ENCODE measurements at places on chromosomes 6 and 20.
A peak's percentile ranks its signal among the peaks of the same experiment; 100 is the strongest.

- no peak for DNase-seq
These were observed 5.0 kb upstream of the KCNK16 start for GRCh38 chr6:39327507-39327906.

DNA sequence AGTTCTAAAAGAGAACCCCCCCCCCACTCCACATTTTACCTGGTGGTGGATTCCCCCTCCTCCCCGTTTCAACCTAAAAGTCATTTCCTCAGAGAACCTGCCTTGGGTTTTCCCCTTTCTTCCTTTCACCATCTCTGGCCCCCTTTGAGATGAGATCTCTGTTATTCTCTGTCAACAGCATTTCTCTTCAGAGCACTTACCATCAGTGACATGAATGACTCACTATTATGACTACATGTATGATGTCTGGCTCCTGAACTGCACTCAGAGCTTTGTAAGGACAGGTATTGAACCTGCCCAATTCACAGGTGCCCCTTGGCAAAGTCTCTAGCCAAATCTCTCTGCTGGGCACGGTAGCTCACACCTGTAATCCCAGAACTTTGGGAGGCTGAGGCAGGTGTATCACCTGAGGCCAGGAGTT lies 61.4 kb upstream of the JARID2 start:
- no peak for DNase-seq

DNA sequence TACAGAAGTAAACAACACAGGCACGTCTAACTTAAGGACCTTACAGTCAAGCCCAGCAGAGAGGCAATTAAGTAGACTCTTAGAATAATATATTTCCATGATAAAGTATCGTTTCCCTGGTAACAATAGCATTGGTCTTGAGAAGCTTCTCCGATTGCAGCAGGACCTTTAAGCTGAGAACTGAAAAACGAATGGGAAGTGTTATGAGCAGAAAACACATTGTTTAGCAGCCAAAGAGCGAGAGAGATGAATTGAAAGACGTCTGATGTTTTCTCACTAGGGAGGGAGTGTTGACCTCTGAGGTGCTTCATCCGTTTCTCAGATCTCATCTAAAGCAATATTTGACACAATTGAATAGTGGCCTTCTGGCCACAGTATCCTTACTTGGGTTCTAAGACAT lies 855 bp downstream of the BYSL start:
- no peak for DNase-seq

DNA sequence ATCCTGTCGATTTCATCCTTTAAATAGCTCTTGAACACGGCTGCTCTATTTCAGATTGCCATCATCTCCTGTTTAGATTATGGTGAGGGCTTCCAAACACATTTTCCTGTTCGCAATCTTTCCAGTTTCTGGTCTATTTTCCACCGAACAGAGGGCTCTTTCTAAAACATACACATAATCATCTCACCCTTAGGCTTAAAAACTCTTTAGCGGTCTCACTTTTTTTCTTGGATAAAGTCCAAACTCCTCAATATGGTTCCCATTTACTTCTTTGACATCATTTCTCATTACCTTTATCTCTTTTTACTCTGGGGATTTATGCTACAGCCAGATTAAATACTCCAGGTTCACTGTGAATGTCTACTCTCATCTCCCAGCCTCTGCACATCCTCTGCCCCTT lies 103.4 kb upstream of the STMND1 start:
- no peak for DNase-seq

- DNase-seq, result no peak
These were observed 20.1 kb upstream of the SLC22A1 start for GRCh38 chr6:160101277-160102205.

GRCh38 chr6:73586416-73586974 lies 65.7 kb upstream of the EEF1A1 start:
- DNase-seq, result no peak

GRCh38 chr6:107564589-107564951 lies 74.7 kb downstream of the SOBP start:
- no peak for DNase-seq

- DNase-seq, result no peak
These were observed 68.1 kb upstream of the TOP1 start for GRCh38 chr20:40960521-40960956.

GRCh38 chr6:97668716-97669115 lies 385.7 kb upstream of the MMS22L start:
- peak; percentile 18 for DNase-seq

DNA sequence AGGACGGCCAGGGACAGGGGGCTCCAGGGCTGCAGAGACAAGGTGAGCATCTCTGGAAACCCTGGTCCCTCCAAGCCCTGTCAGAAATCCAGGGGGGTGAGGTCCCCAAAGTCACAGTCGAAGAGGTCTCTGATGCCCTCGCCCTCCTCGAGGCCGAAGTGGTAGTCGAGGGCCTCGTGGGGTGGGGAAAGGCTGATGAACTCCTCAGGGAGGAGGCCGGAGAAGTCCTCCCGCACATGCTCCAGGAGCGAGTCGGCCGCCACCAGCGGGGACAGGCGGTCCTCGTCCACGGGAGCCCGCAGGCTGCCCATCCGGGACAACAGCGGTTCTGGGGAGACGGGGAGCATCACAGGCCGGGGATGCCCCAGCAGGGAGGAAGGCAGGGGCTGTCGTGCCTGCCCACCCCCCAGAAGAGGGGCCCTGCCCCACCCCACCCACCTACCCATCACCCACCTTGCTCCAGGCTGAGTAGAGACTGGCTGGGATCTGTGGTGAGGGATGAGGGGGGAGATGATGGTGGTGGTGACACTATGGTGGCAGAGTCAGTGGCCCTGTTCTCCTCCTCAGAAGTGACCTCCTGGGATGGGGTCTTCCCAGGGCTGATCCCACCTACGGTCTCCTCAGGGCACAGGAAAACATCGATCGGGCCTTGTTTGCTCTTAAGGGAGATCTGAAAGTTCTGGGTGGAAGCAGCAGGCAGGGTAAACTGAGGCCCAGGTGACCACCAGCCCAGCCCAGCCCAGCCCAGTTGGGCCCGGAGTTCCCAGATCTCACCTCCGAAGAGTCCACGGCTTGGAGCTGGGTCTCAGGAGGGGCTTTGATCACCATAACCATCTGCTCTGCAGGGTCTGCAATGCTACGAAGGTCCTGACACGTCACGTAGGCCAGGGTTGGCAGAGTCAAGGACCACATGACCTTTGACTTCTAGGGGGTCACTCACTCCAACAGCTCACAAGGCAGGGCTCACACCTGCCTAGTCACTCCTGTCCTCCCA lies 2.7 kb upstream of the NECAB3 start:
- DNase-seq, result no peak

DNA sequence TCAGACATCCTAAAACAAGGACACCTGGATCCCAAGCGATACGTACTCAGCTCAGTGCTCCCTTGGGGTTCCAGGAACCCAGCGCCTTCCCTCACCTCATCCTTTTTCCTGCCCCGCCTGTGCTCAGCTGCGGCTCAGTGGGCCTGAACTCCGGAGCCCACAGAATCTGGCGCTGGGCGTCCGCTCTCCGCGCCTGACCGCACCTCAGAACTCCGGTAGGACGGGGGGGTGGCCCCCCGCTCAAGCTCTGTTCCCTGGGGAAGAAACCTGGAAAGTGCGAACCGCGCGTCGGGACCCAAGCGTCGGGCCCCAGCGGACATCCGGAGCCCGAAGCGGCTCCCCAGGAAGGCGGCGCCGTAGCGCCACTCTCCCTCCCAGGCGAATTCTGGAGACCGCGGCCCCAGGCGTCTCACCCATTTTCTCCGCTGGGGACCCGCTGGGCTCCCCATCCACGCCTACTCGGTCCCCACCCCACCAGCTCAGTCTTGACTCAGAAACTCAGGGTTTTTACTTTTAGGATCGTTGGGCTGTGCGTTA lies 336 bp upstream of the LY6G5C start:
- DNase-seq, result no peak

GRCh38 chr6:41036186-41036585 lies 2.8 kb downstream of the UNC5CL start:
- DNase-seq, result no peak

DNA sequence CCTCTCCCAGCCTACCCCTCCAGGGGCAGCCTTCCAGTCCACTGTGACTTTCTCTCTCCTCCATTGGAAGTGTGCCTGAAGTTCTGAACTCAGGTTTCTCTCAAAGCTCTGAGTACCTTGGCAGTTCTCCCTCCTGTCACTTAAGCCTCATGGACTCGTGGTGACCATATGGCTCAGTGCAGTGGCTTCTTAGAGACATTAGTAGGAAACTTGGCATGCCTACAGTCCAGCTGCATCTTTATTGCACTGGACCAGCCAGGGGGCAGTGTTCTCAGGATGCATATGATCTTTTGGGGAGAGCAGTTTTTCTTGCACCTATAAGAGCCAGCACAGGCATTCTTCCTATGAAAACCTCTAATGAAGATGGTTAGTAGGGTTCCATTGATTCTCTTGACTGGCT lies 47.5 kb upstream of the KCNK16 start:
- no peak for DNase-seq

DNA sequence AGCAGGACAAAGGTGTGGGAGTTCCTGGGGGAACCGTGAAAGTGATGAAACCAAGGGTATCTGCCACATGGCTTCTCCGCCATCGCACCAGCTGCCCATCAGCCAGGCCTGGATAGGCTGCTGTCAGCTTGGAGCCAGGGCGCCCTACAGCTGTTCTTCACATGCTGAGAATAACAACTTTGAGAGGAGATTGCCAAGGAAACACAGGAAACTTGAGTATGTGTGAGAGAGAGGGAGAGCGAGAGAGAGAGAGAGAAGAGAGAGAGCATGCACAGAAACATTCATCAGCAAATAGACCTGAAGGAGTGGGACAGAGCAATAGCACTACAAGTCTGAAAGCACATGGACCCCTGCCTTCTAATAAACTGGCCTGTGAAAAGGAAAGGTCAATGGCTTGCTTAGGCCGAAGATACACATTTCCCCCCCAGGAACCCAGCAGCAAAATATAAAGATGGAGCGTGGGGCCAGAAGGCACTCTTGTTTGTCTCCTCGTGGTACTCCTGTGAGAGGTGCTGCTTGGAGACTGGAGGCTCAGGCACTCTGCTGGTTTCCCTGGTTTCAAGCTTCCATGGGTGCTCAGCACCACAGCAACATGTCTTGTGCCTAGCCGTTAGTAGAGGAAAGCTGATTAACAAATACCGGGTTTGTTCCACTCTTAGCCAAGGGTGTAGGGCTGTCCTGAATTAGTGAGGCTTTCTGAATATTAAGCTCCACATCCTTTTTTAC lies 53.0 kb downstream of the SNAP25 start:
- no peak for DNase-seq

DNA sequence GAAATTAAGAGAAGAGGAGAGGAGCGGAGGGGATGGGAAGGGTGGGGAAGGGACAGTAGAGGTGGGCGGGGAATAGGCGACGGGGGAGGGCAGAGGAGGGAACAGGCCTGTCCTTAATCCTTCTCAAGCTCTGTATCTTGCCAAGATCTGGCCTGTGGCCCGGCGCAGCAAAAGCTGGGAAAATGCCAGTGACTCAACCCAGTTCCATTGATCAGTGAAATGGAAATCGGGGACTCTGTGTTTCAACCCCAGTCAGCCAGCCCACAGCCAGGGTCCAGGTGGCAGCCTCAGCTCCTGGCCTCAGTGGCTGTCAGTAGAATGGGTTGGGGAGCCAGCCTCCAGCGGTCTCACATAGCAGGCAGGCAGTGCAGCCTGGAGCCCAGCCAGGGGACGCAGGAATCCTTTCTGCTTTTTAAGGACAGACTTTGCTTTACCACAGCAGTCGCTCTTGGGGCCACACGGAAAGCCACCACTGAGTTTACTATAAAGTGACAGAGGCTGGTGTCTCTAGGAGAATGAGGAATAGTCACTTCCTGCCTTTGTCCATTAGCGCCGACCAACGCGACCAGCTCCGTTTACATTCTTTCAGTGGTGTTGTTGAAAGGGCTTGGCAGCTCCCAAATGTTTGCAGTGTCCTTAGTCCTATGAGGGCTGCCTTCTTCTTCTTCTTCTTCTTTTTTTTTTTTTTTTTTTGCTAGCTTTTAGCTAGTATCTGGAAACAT lies 128.0 kb downstream of the RIN2 start:
- DNase-seq, result no peak

DNA sequence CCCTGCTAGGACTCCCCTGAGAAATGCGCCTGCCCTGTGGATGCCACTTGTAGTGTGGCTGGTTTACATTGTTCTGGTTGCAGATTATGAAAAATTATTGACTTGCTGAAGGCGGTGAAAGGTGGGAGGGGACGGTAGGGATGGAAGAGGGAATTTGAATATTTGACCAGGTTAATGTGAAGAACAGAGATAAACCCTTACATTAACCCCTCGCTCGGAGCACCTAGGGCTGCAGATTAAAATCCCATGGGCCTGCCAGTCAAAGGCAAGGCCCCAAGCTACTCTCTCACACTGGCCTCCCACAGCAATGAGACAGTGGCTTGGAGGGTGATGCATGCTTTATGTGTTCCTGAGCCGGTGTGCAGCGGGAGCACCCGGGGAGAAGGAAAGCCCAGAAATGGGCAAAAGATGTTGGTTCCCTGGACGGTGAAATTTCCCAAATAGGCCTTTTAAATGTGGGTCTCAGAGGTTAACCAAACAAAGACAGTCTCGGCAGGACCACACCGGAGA lies 2.5 kb downstream of the FOXF2 start:
- no peak for DNase-seq

DNA sequence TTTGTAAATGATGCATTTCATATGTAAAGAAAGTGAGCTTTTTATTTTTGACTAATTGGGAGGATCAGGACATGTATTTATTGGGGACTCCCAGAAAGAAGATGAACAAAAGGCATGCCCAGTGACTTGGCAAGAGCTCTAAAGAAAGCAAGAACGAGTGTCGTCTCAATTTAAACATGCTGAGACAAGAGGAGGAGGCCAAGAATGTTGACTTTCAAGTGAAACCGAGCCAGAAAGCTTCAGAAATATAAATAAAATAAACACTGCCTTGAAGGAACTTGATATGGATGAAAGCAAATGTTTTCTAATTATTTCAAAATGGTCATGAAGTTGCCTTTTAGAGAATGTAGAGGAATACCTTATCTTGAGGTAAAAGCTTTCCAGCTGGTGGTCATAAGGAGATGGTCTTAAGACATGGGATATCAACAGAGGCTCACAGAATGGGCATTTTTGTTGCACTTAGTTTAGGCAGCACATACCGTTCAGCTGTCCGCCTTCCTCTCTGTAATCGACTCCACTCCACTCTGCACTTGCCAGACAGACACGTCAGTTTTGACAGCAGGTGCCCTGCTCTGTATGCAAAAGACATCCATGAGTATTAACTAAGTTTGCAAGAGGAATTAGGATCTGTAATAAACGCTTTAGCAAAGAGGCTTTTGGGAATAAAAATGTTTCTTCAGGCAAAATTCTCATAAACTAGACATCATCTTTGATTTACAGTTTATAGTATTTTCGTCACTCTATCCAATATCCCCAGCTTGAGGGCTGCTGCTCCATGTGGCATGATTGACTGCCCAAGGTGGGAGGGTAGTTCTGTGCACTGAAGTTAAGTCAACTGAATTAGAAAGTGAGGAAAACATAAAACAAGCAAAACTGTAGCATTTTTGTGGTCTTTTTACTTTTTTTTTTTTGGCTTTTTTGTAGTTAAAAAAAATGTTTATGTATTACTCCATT lies 613.1 kb downstream of the PKHD1 start:
- no peak for DNase-seq

Data from neural crest cell (in vitro differentiated cells).